ENCODE measurements at places on chromosomes 3 and 15.
A peak's percentile ranks its signal among the peaks of the same experiment; 100 is the strongest.

DNA sequence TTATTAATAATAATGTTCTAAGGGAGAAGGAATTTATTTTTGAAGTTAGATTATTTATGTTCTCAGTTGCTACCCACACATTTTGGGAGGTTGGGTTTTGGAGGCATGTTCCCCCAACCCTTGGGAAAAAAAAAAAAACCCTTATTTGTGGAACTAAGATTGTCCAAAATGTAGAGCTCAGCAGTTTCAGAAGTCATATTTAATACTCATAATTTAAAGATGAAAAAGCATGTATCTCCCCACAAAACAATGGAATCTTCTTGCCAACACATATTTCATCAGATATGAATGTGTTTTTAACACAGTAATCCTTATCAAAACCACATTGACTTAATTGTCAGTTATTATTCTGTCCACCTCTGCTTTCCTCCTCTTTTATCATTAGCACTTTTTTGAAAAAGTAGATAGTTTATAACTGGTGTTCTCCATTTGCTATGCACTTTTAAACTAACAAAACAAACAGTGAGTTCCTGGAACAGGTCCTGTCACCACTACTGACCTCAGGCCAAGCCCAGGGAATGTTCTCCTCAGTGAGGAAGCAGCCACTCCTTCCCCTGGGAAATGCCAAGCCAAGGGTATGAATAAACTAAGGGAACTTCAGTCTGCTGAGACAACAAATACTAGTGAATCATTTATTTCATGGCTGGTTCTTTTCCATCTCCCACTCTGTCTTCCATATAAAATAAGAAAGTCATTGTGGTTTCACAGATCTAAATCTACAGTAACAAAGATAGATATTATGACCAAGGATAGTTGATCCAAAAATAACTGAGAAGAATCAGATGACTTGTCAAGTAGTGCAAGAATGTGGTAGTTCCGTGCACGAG lies 414.4 kb upstream of the ALCAM start:
- DNase-seq: peak; percentile 86

DNA sequence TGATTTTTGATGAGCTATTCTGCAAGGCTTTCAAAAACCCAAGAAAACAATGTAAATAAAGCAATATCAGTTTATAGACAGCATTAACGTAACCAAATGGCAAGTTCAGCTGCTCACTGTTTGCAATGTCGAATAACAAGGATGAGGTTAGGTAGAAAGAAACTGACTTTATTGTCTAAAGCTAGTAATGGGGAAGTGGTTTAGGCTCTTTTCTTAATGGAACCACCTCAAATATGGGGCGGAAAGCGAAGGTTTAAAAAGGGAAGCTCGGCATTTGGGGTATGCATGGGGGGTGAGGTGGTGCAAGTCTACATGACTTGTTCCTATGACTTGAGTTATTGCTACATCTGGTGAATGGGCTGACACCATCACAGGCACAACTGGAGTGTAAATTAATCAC lies 1060.2 kb downstream of the NSUN3 start:
- no peak for DNase-seq

DNA sequence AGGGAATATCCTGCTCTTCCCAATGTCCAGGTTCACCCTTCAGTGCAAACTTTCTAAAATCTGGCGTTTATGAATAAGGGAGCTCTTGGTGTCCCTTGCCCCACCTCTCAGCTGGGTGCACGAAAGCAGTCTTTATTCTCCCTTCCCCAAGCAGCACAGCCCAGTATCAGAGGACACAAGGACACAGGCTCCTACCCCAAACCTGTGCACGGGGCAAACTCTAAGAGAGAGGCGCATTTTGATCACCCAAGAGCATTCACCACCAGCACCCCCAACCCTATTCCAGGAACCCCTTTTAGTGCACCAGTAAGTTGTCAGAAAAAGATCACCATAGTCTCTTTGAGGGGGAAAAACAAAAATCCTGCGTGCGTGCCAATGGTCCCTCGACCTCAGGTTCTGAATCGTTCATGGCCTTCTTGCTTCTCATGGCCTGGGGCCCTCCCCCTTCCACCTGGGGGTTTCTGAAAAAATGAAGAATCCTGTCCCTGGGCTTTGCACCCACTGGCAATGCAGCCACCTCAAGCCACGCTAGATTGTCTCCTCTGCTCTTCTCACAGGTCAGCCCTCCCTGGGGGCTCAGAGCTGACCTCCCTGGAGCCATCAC lies 78.9 kb downstream of the FAM174B start:
- no peak for DNase-seq

DNA sequence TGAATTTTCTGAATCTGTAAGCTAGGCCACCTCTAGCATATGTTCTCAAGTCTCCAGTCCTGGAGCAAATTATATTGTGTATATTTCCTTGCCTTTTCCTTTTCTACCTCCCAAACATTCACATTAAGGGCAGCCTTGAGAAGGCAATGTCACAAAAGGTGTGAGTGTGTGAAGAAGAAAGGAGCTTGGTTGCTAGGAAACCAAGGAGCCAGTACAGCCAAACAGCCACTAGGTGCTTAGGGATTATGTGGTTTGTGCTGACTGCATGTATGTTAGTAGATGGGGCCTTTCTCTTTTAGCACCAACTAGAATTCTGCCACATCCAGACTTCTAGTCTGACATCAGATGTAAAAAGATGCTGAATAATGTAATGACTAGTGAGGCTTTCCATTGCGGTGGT lies 118.8 kb upstream of the DAZL start:
- no peak for DNase-seq

- no peak for DNase-seq
Measured at GRCh38 chr15:25890529-25890928, 27.4 kb upstream of the ATP10A start.

- DNase-seq: no peak
Measured at GRCh38 chr15:66773129-66773873, 71.3 kb downstream of the SMAD6 start.

GRCh38 chr3:134378384-134378783 lies 4.1 kb upstream of the AMOTL2 start:
- peak; percentile 36 for DNase-seq

DNA sequence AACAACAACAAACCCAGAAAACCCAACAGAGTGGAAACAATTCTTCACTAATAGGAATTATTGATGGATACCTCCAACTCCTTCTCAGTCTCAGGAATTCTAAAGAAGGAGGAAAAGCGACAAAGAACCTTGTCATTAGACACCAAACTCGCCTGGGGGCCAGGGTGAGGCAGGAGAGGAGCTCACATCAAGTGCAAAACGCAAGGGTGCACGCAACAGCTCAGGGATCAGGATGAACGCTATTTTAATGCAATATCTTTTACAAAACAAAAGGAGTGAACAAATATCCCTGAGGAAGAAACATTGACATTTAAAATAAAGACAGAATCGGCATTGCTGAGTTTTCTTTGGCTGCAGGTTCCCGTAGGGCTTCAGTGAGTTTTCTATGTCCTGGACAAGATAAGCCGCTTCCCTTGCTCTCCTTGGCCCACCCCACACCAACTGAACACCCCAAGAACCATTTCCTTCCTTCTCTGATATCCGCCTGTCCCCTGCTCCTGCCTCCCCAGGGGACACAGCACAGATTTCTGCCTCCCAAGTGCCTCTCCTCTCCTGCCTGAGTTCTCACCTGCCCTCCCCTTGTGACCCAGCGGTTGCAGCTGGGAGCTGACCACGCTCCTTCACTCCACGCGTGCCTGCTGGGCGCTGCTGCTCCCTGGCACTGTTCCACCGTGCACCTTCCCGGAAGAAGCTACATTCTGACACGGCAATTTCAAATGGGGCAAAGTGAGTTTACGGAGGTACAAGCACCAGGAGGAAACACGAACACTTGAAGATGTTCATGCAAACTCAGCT lies 63.0 kb downstream of the ATP10A start:
- no peak for DNase-seq

GRCh38 chr3:47365213-47366153 lies 15.3 kb upstream of the PTPN23 start:
- DNase-seq: peak; percentile 82

GRCh38 chr3:180870008-180870699 lies 42.3 kb upstream of the FXR1 start:
- peak; percentile 9 for DNase-seq

- DNase-seq: peak; percentile 71
Measured at GRCh38 chr3:105359098-105359762, 7.5 kb upstream of the ALCAM start.

GRCh38 chr3:6444888-6445658 lies 415.8 kb upstream of the GRM7 start:
- DNase-seq: no peak

DNA sequence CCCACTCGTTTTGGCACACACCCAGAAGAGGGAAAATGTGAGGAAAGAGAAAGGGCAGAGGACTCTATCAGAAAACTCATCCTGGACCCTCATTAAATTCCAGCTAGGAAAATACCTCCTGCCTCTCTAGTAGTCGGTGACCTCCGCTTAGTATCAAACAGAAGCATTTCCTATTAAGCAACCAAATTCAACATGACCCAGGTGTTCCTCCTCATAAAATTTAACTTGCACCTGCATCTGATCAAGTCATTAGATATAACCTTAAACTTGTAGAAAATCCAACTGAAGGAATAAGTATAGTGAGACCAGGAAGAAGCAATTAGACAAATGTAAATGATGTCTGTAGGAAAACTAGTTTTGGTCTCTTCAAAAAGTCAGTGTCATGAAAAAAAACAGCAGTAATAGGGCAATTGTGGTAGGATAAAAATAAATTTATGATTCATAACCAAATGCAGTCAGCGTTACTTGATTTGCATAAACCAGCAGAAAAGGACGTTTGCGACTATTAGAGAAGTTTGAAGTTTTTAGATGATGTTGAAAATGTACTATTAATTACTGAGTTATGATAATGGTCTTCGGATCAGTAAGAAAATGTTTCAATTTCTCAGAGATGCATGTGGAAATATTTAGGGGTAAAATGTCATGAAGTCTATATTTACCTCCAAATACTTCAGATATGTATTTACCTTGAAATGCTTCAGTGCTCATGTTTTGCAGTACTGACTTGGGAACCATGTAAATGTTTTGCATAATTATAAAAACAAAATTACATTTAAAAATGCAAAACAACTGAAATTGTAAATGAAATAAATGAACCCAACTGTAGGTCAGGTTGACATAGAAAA lies 44.6 kb downstream of the LDHAL6B start:
- no peak for DNase-seq

- no peak for DNase-seq
Measured at GRCh38 chr3:81886081-81886480, 124.6 kb upstream of the GBE1 start.

DNA sequence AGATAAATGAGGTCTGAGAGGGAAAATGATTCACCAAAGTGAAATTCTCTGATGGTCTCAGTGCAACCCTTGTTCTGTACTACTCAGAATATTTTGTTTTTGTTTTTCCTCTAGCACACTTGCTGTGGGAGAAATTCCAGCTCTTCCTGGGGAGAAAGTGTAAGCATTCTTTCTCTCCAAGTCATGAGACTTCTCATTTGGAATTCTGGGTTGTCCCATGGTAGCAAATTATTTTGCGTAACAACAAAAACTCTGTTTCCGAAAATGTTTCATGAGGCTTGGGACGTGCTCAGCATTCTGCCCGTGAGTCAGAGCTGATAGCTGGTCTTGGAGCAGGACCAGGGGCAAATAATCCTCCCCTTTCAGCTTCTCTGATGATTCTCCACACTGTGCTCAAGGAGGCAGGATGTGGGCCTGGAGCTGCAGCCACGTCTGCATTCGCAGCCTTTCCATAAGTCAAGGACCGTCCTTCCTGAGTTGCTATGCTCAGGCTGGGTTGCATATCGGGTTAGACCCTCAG lies 70.3 kb downstream of the SENP2 start:
- DNase-seq: peak; percentile 99

DNA sequence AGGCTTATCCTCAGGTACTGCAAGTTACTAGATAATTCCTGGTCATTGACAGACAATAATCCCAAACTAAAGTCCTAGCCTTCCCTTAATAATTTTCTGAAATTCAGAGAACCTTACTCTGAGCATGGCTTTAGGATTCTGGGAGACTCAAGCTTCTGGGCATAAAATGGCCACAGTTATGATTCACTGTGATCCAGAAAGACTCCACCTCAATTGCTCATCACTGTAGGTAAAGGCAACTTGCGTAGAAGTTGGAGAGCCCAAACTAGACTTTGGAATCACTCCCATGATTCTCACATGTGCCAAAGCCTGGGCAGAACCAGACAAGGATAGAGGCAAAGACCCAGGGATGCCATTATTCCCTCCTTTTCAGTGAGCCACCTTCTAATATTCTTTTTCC lies 195.3 kb downstream of the OSBPL10 start:
- no peak for DNase-seq

DNA sequence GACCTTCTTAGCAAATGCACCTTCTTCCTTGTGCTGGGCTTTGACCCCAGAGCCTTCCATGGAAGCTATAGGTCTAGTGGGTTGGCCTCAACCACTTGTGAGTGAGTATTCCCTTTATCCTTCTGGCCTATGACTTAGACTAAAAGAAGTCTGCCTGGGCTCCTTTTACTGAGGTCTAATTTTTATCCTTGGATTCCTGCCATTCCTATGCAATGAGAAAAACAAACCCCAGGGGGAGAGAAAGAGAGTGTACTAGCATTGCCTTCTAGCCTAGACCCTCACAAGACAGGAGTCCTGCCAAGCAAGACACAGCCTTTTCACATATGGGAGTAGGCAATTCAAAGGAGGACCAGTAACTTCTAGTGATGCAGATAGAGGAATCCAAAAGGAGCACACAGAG lies 155.4 kb downstream of the PPM1L start:
- DNase-seq: no peak

GRCh38 chr3:133703915-133704314 lies 42.2 kb upstream of the TOPBP1 start:
- DNase-seq: no peak

DNA sequence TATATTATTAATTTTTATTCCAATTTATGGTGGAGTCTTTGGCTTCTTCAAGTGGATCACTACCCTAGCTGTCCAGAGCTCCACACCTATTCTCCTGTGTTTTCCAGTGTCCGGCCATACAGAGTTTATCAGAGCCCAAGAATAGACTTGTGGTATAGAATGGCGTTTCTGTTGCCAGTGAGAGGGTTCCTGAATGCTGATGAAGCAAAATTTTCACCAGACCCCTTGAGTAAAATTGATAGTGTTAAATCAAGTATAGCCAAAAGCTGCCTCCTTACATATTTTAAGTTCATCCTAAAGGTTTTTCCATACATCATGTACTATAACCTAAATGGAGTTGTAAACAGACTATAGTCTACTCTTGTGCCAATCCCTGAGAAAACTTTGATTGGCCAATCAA lies 171.5 kb upstream of the CHL1 start:
- no peak for DNase-seq

- no peak for DNase-seq
Measured at GRCh38 chr15:31486506-31486905, 159.9 kb downstream of the KLF13 start.
